ENCODE measurements at places on chromosomes 2 and 18.
A peak's percentile ranks its signal among the peaks of the same experiment; 100 is the strongest.

GRCh38 chr2:120219766-120220165 is 3.4 kb downstream of the TMEM185B start:
- no peak for DNase-seq

- no peak for DNase-seq
Observed at GRCh38 chr2:161332371-161332967, 24.2 kb downstream of the PSMD14 start.

DNA sequence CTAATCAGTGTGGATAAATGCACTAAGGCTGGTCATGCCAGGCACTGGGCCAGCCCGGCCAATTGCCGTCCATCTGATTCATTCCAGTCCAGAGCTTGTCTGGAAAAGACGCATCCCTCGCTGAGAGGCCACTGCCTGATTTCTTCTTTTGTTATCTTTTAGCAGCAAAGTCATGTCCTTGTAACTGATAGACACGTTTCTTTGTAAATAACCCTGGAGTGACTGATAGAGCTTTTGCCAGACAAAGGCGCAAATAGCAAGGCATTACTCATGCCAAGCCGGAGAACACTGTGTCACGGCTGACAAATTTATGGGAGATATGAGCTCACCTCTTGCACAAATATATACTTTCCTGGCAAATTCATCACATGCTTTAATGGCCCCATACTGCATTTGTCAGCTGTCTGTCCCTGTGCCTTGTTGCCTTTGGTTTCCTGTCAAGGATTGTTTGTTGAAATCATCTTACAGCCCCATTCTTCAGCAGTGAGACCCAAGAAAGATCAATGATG is 164.4 kb downstream of the ETAA1 start:
- no peak for DNase-seq

- no peak for DNase-seq
Observed at GRCh38 chr2:98516571-98516970, 71.9 kb downstream of the INPP4A start.

DNA sequence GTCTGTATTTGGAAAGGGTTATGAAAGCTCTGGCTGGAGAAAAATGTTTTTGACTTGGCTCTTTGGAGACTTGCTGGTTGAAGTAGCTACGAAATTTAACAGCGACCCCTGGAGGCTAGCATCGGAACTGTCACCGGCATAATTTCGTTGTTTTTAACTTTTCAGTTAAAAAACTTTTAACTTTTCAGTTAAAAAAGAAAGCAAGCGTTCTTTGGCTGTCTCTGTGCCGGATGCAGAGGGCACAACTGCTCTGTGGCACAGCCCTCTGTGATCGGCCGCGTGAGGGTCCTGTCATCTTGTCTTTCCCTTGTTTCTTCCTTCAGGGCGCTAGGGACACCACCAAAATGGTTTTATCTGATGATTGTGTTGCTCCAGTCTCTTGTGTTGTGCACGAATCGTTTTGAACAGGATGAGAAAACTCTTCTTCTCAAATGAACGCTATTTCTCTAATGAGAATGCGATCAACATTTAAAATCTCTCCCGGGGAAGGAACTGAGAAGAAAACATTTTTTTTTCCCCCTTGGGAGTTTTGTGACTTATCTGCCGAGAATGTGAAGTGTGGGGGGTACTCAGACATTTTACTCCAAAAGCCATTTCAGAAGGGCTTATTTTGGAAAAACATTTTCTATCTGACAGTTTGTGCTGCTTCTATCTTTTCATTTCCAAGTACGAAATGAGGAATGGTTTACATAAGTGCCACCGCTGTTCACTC is 57.1 kb downstream of the ADCYAP1 start:
- DNase-seq, result peak; percentile 46

DNA sequence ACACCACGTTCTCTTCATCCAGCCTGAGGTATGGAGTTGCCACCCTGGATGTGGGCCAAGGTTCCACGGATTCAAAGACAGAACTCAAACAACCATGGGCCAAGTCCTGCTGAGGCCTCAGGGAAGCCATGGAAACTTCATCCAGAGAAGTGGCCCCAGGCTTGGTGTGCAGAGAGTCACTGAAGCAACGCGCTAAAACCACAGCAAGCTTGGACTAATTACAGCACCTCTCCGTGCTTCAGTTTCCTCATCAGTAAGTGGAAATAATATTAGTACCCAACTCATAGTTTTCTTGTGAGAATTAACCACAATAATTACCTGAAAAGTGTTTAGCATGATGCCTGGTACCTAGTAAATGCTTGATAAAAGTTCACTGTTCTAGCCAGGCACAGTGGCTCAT is 19.2 kb upstream of the AP1S3 start:
- DNase-seq, result no peak

DNA sequence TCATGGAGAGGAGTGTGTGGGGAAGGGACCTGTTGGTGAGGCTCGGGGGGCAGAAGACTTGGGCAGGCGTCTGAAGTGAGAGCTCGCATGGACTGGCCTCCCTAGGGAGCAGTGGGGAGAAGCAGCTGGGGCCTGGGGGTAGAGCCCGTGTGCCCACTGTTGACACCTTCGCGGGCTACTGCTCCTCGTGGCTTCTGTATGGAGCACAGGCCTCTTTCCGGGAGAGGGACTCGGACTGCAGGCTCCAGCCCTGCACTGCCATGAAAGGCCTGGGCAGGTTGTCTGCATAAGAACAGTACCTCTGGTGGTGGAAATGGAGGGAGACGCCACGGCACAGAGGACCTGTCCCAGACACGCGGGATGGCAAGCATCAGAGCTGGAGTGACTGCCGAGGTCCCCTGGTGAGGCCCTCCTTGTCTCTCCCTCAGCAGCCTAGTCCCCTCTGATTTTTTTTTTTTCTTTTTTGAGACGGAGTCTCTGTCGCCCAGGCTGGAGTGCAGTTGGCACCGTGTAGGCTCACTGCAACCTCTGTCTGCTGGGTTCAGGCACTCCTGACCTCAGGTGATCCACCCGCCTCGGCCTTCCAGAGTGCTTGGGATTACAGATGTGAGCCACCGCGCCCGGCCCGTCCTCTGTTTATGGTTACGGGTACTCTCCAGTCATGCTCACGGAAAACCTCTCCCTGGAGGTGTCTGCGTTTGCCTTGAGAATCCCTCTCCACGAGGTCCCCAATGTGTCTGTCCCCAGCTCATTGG is 44.7 kb upstream of the PTMA start:
- DNase-seq, result no peak

DNA sequence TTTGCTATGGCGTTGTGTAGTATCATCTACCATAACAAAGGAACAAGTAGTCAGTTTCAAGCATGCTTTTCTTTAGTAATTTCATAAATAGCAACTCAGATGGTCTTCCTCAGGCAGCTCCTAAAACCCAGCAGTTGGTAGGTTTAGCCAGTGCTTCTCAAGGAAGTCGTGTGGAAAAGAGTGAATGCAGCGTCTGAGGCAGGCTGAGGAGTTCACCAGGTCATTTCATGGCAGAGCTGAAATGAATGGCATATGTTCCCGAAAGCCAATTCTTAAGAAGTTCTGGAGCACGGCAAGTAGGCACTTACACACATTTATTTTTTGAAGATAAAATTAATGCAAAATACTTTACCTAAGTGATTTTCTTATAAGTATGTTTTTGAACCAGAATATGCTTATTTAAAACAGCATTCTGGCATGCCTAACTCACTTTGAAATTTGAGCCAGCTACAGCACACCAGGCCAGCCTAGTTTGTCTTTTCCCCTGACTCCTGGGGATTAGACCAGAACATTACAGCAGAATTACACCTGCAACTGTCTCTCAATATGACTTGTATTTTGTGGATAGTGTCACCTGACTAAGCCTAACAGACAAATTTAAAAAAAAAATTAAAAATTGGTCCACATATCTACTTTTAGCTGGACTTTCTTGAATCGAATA is 62.2 kb downstream of the OSBPL6 start:
- DNase-seq, result no peak

Measured in activated naive CD4-positive, alpha-beta T cell treated with Interleukin-2 at 50 U/mL for 16 hours (primary cell).